ENCODE measurements at places on chromosomes 5 and 9.

DNA sequence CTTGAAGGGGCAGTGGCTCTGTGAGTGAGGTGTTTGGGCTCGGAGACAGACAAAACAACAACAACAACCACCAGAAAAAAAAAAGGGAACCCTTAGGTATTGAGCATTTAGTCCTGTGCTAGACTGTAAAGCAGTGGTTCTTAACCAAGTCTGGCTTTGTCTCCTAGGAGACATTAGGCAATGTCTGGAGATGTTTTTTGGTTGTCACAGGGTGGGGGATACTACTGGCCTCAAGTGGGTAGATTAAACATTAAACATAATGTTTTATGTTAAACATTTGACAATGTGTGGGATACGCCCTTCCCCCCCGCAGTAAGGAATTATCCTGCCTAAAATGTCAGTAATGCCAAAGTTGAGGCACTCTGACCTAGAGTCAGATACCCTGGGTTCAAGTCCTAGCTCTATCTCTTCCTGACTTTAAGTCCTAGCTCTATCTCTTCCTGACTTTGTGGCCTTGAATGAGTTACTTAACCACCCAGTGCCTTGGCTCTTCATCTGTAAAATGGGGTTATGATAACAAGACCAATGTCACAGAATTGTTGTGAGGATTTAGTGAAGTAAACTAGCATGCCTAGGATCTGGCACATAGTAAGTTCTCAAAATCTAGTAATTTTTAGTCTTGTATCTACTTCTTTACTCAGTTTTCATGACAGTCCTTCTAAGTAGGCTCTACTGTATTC lies 1.8 kb downstream of the TRIM32 start:
- no peak for DNase-seq

- DNase-seq = no peak
Observed at GRCh38 chr5:78542321-78542840, 106.2 kb downstream of the LHFPL2 start.

GRCh38 chr5:9557696-9558095 lies 11.8 kb upstream of the SEMA5A start:
- no peak for DNase-seq

GRCh38 chr5:68711293-68712200 lies 382.3 kb upstream of the SLC30A5 start:
- no peak for DNase-seq

DNA sequence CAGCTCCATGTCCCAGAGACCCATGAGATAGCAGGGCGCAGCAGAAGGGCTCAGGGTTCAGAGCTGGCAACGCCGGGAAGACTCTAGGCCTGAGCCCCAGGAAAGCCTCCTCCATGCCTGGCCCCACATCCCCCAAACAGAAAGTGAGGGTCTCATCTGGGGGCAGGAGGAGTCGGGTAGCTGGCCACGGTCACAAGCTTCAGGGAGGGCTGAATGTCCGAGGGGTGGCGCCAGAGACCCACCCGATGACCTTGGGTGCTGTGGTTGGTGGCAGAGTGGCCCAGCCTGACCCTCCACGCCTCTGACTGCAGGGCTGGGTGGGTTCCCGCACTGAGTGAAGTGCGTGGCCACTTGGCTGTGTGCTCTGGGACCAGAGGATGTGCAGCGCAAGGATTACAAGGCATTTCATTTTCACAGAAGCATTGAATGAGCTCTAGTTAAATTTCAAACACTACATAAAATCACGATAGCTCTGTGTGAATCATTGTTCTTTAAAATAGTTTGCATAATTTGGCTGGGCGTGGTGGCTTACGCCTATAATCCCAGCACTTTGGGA lies 3.0 kb downstream of the C8G start:
- peak; percentile 35 for DNase-seq

DNA sequence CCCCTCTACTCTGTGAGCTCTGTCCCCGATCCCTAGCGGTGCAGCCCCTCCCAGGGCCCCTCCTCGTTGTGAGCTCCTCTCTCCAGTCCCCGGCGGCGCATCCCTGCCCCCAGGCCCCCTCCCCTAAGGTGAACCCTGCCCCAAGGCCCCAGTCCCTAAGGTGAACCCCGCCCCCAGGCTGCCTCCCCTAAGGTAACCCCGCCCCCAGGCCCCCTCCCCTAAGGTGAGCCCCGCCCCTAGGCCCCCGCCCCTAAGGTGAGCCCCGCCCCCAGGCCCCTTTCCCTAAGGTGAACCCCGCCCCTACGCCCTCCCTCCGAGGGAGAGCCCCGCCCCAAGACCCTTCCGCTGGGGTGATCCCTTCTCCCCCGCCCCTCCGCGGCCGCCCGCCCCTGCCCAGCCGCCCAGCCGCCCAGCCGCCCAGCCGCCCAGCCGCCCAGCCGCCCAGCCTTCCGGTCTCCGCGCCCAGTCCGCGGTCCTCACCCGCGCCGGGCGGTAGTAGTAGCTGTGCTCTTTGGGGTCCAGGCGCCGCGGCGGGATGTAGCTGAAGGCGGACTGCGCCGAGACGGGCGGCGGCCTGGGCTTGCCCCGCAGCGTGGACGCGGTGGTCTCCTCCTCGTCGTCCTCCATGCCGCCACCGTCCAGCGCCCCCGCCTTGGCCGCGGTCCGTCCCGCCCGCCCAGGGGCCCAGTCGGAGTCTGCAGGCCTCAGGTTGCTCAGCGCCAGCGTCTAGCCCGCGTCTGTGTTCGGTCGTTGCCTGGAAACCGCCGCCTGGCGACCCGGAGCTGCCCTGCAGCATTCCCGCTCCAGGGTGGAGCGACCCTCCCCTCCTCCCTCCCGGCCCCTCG lies at the start of gene CFAP90:
Gene CFAP90 (minus strand): TSS at position 739 of the 845 bp plus-strand sequence. CDS start 112 bp downstream, at position 627.
- no peak for DNase-seq

DNA sequence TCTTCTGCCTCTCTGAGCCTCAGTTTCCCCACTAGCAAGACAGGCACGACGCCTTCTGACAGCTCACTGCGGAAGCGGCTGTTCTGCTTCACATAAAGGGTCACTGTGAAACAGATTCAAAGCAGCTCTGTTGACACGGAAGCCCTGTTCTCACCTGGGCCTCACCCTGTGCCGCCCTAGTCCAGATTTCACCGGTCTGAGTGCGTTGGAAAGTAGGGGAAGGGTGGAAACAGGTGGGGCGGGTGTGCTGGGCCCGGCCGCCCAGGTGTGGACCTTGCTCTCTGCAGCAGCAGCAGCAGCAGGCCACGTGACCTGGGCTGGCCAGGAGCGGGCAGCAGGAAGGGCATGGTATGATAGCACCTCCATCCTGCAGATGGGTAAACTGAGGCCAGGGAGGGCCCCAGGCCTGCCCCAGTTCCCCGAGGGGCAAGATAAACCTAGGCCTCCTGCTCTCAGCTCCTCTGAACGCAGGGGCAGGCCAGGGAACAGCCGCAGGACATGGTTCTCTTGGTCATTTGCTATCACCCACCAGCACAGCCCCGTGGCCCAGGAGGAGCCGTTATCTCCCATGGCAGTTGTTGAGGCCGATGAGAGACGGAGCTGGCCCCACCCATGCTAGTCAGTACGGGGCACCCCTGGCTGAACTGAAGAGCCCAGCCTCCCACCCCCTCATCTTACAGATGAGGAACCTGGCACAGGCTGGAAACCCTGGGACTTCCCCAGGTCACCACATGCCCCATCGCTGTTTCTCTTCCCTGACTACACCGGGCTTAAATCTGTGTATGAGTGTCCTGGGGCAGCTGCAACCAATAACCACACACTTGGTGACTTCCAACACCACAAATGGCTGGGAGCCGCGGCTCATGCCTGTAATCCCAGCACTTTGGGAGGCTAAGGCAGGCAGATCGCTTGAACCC lies 12.1 kb downstream of the PTGES2 start:
- no peak for DNase-seq

- no peak for DNase-seq
Observed at GRCh38 chr9:133490201-133490681, 11.3 kb upstream of the SLC2A6 start.

DNA sequence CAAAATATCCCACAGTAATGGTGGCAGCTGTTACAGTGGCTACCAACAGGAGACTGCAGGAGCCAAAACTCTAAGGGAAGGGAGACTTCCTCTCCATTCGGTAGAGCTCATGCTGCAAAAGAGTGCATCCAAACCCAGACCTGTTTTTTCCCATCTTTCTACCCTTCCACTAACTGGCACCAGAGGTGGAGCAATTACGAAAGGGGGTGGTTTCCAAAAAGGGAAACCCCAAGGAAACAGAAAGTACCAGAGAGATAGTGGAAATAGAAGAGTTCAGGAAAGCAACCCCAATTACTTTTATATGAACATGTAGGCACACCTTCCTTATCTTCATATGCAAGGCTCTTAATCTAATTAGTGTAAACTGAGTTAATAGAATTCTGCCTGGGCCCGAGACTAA lies 7.3 kb upstream of the WDR41 start:
- DNase-seq = no peak

- DNase-seq = no peak
Observed at GRCh38 chr5:113164021-113164420, 187.4 kb downstream of the DCP2 start.

GRCh38 chr9:18143073-18143745 lies 330.7 kb upstream of the ADAMTSL1 start:
- DNase-seq = no peak

- DNase-seq = no peak
Observed at GRCh38 chr5:147101659-147102369, 133.0 kb upstream of the STK32A start.

- no peak for DNase-seq
Observed at GRCh38 chr9:124272118-124272517, 14.4 kb downstream of the NEK6 start.

DNA sequence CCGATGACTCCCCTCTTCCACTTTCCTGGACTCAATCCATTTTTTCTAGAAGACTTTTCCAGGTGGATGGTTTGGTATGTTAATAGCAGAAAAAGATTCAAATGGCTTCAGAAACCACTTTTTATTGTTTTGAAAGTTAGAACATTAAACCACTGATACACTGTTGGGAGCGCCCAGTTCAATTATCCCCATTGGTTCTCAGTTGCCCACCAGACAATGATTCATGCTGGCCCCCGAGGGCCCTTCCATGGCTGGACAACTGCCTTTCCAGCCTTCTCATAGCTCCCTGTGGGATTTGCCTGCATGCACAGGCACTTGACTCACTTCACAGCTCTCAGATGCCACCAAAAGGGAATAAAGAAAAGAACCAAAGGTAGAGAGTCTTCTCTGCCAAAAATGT lies 21.3 kb upstream of the ANKRD34B start:
- no peak for DNase-seq

GRCh38 chr5:34803974-34804732 lies 34.8 kb upstream of the TTC23L start:
- no peak for DNase-seq

GRCh38 chr9:75106857-75107256 lies 18.5 kb downstream of the OSTF1 start:
- DNase-seq = no peak

- no peak for DNase-seq
Observed at GRCh38 chr5:58447226-58447625, 12.7 kb downstream of the PLK2 start.

- DNase-seq = no peak
Observed at GRCh38 chr5:178381206-178381605, 148.6 kb upstream of the PHYKPL start.

DNA sequence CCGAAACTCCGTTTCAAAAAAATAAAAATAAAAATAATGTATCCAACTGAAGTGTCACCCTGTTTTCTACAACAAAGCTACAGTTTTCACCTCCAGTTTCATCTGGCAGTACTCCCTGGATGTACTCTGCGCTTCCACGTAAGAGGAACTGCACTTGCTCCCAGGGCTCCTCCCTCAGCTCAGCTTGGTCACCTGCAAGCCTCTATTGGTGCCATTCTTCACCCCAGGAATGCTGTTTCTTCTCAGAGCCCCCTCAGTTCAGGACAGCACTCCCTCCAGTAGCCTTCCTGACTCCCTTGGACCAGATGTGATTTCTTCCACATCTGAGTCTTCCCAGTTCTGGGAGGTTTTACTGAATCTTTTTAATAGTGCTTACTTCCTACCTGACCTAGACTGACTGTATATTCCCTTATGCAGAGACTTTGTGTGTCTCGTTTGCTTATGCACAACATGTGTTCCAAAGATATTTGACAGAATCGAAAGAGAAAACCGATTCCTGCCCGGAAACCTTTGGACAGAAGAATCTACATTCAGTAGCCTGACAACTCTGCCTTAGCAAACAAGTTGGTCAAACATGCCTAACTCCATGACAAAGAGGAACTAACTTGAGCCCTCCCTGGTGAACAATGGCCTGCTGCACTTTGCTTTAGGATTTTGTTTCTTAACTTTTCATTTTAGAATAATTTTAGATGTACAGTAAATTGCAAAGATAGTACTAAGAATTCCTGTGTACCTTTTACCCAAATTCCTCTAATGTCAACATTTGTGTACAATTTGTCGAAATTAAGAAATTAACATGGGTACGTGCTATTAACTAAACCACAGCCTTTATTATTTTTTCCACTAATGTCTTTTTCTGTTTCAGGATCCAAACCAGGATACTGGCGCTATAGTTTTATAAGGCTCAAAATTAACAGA lies 814 bp downstream of the CCDC125 start:
- DNase-seq = peak; percentile 56

- no peak for DNase-seq
Observed at GRCh38 chr5:81105261-81105877, 127.8 kb upstream of the CKMT2 start.

- DNase-seq = no peak
Observed at GRCh38 chr5:98069876-98070512, 703.5 kb upstream of the RGMB start.

DNA sequence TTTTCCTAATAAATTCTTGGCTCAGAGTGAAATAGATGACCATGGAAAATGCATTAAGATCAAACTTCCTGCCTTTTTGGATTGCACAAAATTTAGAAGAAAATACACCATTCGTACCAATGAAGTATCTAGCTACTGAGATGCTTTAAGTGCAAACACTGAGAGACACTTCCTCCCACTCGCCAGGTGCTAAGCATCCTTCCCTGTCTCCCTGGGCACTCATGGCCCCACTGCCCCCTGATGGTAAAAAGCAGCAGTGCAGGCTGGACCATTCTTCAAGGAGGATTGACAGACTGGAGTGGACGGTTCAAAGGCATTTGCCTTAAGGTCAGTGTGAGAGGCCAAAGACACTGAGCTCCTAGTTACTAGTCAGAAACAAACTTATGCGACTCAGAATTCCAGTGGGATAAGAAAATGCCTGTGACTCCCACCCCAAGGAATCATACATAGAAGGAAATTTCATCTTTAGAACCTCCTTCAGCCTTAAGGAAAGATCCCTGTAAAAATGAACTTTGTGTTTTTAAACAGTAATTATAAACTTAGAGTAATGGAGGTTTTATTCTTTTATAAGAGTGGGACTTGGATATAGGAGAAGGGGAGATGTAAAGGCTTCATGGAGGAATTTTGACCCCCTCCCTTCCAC lies 86.0 kb upstream of the SLC30A5 start:
- DNase-seq = peak; percentile 22

GRCh38 chr5:88509403-88509802 lies 240.8 kb upstream of the TMEM161B start:
- DNase-seq = no peak

GRCh38 chr9:136309101-136309801 lies 5.4 kb upstream of the CCDC187 start:
- no peak for DNase-seq

GRCh38 chr5:175163586-175164275 lies 280.3 kb downstream of the DRD1 start:
- no peak for DNase-seq

GRCh38 chr9:107489687-107490605 lies at the start of gene KLF4:
Gene KLF4 (minus strand): TSS chr9:107489769. CDS start chr9:107489172, 597 bp downstream.
- DNase-seq = no peak
